Smooth muscle cell of the brain vasculature (primary cell): ENCODE measurements at places on chromosomes 5 and 9.

DNA sequence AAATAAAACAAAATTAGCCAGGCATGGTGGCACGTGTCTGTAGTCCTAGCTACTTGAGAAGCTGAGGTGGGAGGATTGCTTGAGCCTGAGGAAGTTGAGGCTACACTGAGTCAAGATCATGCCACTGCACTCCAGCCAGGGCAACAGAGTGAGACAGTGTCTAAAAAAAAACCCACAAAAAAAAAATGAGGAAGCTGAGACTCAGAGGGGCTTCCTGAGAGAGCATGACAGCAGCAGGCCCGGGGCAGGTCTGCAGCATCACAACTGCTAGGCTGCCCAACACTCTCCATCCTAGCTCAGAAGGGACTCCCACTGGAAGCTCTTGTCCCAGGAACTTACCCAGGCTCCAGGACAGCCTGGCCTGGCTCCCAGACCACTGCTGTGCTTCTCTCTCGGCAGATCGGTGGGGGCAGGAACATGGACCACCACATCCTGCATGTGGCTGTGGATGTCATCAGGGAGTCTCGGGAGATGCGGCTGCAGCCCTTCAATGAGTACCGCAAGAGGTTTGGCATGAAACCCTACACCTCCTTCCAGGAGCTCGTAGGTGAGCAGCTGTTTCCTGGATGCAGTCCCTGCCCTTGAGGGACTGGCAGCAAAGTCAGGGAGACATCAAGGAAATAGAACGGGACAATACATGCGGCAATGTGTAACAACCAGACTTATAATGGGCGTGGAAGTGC, 19.1 kb downstream of the PTGS1 start:
- no peak for DNase-seq

- no peak for DNase-seq
Measured at GRCh38 chr5:5883146-5883545, 460.7 kb downstream of the ICE1 start.

- no peak for DNase-seq
Measured at GRCh38 chr5:39717176-39717897, 292.6 kb upstream of the DAB2 start.

- DNase-seq: no peak
Measured at GRCh38 chr5:37966291-37966690, 126.5 kb upstream of the GDNF start.
